ENCODE measurements at places on chromosomes 11 and 22.

DNA sequence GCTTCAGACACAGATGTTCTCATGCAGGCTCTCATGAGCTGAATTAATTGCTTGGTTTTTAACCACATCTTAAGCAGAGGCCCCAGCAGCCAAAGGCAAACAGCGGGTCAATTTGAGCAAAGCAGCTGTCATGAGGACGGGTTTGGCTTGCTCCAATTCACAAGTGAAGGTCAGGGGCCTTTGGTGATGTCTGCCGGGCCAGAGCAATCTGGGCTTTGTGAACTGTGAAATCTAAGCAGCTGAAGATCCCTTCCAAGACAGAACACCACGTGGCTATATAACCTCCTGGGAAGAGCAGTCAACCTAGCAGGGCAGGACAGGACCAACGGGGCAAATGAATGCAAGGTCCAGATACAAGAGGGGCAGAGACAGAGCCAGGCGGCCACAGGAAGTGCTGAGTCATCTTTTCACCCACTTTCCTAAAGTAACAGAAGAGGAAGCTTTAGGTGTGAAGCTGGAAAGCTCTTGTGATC, 187.3 kb upstream of the B3GAT1 start:
- DNase-seq, result no peak

- DNase-seq, result no peak
Measured at GRCh38 chr11:14669958-14670357, 26.4 kb downstream of the PDE3B start.

- DNase-seq, result no peak
Measured at GRCh38 chr11:94469416-94469815, 24.2 kb downstream of the MRE11 start.

DNA sequence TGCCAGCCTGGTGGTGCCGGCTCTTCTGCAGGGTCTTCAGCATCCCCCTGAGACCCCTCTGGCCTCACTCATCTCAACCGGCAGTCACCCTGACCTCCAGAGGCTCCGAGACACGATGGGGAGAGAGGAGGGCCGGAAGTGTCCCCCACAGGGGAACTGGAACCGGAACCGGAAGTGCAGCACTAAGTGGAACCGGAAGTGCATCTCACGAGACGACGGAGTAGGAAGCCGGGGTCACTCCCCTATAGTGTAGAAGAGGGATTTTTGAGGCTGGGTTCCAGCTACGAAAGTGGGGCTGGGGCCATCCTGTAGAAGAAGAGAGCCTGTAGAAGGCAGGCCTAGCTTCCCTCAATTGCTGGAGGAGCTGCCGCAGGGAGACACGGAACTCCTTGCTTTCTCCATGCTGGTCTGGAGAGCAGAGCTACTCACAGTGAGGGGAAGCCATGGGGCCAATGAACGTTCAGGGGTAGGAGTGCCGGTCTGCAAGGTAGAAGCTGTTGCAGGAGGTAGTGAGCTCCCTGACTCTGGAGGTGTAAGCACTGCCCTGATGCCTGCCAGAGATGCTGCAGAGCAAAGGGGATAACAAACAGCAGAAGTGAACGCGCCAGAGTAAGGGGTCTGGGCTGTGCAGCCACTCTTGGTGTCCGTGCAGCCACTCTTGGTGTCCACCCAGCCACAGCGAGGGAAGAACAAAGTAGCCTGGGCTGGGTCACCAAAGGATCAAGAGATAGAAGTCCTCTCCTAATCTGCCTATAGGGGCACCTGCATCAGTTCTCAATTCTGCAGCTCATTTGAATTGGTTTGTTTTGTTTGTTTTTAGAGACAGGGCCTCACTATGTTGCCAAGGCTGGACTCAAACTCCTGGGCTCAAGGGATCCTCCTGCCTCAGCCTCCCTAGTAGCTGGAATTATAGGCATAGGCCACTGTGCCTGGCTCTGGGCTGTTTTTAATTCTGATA, 21.9 kb downstream of the SCUBE1 start:
- no peak for DNase-seq

- DNase-seq, result no peak
Measured at GRCh38 chr22:40426594-40427333, 56.4 kb downstream of the SGSM3 start.

GRCh38 chr11:121508449-121508848, 55.7 kb upstream of the SORL1-AS1 start:
- DNase-seq, result no peak

GRCh38 chr11:107849790-107850189, 8.8 kb downstream of the SLC35F2 start:
- no peak for DNase-seq

DNA sequence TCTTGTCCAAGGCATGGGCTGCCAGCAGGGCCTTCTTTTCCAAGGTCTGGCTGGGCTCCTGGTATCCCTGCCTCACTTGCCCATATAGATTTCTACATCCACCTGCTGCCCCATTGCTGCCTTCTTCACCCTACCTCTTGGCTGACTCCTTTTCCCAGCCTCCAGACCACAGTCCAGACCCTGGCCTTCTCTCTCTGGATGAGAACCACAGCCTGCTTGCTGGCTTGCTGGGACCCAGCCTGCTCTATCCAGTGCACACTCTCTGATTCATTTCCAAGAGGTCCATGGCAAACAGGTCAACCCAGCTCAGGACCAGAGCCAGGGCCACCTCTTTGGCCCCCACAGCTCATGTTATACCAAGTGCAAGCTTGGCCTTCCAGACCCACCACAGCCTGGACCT, 169.4 kb upstream of the BDNF start:
- DNase-seq, result no peak

GRCh38 chr11:94452988-94453387, 40.7 kb downstream of the MRE11 start:
- no peak for DNase-seq

DNA sequence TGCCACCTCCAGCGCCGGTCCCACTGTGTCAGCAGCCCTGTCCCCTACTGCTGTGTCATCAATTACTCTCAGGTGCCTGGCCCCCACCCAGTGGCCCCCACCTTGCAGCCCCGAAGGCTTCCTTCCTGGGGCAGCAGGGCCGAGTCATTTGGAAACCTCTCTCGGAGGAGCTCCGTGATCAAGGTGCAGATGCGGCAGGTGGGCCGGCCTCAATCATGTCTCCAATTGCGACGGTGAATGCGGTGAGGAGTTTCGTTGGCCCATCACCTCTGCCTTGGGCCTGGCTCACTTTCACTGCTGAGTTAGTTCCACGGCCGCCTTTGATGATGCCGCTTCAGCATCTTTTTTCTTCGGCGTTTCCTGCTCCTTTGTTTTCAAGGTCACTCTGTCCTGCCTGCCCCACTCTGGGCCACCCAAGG, 11.3 kb upstream of the CXCR5 start:
- no peak for DNase-seq

- no peak for DNase-seq
Measured at GRCh38 chr11:74468058-74468457, 709 bp upstream of the KCNE3 start.

- DNase-seq, result no peak
Measured at GRCh38 chr11:12598330-12599256, 75.6 kb upstream of the TEAD1 start.

GRCh38 chr11:43546561-43547429, 133.7 kb upstream of the HSD17B12 start:
- DNase-seq, result no peak

DNA sequence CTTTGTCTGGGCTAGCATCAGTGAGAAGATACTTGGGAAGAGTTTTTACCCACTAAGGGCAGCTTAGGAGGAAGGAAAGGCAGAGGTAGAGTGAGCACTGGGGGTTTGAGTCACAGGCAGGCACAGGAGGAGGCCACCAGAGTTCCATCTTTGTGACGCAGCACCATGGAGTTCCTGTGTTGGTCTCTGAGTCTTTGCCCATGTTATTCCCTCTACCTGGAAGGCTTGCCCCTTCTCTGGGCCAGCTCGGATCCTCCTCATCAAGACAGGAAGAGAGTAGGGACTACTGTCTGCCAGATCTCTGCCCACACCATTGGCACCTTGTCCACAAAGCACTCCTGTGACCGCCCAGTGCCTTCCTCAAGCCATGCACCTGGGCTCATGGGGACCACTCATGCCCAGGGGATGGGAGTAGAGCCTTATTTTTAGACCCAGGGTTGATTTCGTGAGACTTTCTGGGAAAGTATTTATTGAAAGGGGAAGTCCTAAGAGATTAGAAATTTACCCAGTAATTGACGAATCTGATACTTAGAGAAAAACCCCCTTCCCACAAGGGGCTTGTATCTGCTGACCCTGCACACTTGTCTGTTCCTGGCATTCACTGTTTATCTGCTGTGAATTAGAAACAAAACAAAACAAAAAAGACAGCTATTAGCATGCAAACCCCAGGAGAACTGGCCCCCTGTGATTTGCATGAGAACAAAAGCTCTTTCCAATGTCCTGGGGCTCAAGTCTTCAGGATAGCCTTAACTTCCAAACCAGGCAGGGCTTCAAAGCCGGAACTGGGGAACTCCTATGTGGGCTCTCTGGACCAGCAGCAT, 35.9 kb upstream of the MYEOV start:
- no peak for DNase-seq

- no peak for DNase-seq
Measured at GRCh38 chr11:88348870-88349269, 11.3 kb upstream of the CTSC start.

DNA sequence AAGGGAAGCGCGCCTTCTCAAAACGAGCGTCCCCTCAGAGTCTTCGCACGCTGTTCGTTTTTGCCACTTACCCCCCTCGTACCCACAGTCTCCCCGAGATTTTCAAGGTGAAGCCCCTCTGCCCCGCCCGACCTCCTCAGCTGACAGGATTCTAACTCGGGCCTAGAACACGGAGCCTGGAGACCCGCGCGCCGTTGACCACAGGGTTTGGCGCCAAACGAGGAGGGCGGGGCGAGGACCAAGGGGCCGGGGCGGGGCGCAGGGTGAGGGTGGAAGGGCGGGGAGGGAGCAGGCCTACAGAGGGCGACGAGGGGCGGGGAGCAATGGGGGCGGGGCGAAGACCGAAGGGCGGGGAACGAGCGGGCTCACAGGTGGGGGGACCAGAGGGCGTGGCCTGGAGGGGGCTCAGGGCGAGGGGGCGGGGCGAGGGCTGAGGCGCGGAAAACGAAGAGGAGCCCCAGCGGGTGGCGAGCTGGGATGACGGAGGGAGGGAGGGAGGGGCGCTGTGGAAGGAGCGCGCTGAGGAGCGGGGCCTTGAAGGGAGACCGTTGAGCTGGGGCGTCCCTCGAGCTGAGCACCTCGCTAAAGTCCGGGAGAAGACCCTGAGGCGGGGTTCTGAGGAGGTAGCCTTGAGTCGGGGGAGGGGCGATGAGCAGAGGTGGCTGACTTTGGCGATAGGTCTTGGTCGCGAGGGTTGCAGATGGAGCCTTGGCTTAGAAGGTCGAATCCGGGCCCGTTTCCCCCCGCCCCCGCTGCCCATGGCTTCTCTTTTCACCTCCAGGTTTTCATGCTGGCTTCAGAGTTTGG, at the start of gene DMC1:
TSS of gene DMC1 (minus strand) at position 212 of the 807 bp plus-strand sequence. CDS start 1,927 bp downstream, outside the sequence.
- peak; percentile 97 for DNase-seq

GRCh38 chr11:113043698-113044097, 82.5 kb downstream of the NCAM1 start:
- no peak for DNase-seq

DNA sequence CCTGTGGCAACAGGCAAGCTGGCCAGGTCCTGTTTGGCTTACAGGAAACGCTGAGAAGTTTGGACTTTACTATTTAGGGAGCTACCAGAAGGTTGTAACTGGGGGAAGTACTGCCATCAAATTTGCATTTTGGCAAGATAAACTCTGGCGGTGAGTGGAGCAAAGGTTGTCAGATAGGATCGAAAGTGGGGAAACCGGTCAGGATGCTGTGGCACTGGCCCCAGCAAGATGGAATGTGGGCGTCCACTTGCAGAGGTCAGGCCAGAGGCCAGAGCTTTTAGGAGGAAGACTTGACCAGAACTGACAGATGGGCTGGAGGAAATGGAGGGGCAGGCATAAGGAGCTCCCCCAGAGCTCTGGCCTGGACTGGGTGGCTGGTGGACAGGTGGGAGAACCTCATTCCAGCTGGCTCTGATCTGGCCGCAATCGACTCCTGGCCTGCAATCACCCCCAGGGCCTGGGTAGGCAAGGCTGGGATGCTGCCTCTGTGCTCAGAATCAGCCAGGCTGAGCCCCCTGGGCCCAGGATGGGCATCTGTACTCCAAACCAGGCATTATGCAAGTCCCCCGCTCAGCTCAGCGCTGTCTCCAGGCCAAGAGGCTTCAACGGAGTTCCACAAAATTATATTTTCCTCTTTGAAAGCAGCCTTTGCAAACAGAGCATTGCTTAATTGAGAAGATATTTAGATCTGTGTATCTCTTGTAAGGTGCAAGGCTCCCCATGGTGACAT, 178.3 kb upstream of the NECTIN1 start:
- DNase-seq, result no peak

DNA sequence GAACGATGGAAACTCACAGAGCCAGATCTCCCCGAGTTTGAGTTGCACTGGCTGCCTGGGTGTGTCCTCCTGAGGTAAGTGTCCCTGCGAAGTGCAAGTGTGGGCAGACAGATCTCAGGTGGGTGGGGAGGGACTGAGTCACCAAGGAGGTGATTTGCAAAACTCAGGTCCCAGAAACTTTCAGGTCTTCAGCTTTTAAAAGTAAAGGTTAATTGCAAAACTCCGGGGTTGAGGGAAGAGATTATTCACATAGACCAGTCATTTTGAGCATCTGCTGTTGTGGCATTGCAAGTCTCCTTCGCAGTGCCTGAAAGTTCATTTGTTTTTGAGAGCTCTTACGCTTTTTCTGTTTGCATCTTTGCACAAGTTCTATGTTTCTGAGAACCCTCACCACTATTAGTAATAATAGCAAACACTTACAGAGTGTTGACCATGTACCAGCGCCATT, 7.1 kb downstream of the CD44 start:
- DNase-seq, result no peak

GRCh38 chr11:108871867-108872266, 207.0 kb downstream of the DDX10 start:
- DNase-seq, result no peak

GRCh38 chr11:57785072-57785471, 23.5 kb downstream of the CTNND1 start:
- DNase-seq, result no peak

DNA sequence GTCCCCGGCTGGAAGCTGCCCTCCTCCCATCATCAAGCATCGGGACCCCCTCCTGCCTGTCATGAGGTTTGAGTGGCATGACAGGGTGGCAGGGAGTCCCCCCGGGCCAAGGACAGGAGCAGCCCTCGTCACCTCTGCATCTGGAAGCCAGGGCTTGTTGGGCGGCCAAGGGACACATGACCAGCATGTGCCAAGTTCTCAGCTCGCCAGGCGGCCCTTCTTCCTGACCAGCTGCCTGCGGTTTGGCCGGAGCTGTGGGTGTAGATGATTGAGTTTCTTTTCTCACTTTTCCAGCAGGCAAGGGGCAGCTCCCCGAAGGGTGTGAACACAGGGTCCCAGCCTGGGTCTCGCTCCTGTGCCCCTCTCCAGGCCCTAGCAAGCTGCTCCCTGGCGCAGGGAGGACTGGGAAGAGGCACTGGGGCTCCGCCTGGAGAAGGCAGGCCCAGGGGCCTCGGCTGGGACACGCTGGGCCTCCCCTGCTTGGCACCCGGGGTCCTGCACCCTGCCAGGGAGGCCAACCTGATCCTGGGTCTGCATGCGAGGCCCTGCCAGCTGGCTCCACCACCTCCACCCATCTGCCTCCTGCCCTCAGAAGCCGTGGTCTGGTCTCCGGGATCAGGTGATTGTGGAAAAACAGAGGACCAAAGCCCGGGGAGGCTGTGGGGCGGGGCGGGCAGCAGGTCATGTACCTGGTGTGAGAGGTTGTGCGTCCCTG, 13.4 kb downstream of the ARHGAP8 start:
- DNase-seq, result no peak
